Hepatocyte (in vitro differentiated cells): ENCODE measurements at places on chromosomes 4 and X. TPM values are rescaled to one million over a fixed set of nuclear protein-coding genes. Genes with fewer than 3 reads are reported as not detected.
A peak's percentile ranks its signal among the peaks of the same experiment; 100 is the strongest.

CCDC110 gene
- 0.16 and 1.8 TPM in 2 replicates for polyA plus RNA-seq

- no peak overlapping the region for H3K27ac ChIP-seq
- no peak for DNase-seq
- H3K27me3 ChIP-seq, result no peaks in the 10 kb centered on the region
- H3K36me3 ChIP-seq, result no peaks in the 10 kb centered on the region
- H3K4me3 ChIP-seq, result no peak overlapping the region
Observed at GRCh38 chrX:132118358-132118757, 9.5 kb downstream of the FRMD7 start.

- no peaks in the 10 kb centered on the region for H3K4me1 ChIP-seq
- no peak for DNase-seq
- H3K36me3 ChIP-seq, result no peaks in the 10 kb centered on the region
- H3K27ac ChIP-seq, result no peak overlapping the region
- no peak overlapping the region for H3K4me3 ChIP-seq
- no peaks in the 10 kb centered on the region for H3K27me3 ChIP-seq
Observed at GRCh38 chr4:604131-604530, 21.2 kb upstream of the PDE6B start.

GRCh38 chrX:48826876-48827653 is 752 bp downstream of the ERAS start:
- no peak for DNase-seq
- no peaks in the 10 kb centered on the region for H3K4me1 ChIP-seq
- H3K27me3 ChIP-seq, result peaks cover 8% of the 10 kb centered on the region
- no peak overlapping the region for H3K27ac ChIP-seq
- H3K36me3 ChIP-seq, result no peaks in the 10 kb centered on the region

DNA sequence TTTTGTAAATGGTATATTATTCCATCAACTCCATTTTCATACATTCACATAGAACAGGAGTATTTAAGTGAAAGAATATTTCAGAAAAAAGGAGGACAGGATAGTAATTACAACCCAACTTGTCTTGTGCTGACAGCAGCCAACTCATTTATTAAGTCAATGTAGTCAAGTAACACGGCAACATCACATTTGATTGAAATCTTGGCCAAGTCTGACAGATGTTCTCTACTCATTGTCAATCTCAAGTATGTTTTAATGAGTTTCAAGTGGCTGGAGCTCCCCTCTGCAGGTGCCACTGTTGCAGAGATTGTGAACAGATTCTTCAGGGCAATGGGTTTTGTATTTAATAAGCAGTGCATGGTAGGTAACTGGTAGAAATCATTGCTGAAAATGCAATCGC is 332.5 kb downstream of the C4orf33 start:
- no peak overlapping the region for H3K4me3 ChIP-seq
- no peak for DNase-seq

RNF175 gene
- polyA plus RNA-seq, result 2.6 and 2.8 TPM in 2 replicates

DNA sequence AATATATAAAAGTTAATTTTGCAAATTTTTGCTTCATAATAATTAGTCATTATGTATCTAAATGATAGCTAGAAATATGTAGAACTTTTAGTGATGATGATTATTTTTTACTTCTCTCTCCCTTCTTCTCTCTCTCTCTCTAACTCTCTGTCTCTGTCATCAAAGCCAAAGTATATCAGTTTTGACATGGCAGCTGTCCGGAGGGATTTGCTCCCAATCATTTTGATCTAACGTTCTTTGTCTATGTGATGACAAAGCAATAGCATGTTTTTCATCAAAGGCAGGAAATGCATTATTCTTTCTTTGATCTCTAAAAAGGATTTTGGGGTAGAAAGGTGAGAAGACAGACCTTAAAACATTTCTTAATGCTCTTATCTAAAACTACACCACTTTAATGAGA is 402.1 kb downstream of the PDGFC start:
- H3K27ac ChIP-seq, result no peak overlapping the region
- H3K27me3 ChIP-seq, result no peaks in the 10 kb centered on the region
- no peak overlapping the region for H3K4me3 ChIP-seq
- no peaks in the 10 kb centered on the region for H3K36me3 ChIP-seq

DNA sequence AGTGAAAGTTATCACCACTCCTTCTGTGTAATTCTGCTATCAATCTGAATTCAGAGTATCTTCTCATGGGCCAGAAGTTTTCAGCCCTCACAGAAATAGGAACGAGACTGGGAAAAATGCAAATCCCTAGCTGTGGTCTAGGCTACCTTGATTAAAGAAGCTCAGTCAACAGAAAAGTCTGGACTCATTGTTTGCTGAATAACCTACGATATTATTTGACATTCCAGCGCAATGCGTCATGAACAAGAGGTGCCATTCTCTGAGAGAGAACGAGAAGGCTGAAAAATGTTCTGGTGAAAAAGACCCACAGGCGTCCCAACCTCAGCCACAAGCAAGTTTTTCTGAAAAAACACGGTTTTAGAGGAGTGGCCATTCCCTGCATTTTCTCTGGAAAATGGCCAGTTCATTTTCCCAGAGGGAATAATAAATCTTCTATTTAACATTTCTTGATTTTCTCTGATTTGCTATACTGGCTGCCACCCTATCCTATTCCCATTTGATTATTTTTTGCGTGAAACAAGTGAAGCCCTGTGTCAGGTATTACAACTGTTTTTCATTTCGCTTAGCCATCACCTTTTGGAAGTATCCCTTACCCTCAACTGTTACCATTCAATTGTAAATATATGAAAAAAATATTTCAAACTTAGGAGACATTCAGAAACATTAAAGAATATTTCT is 1117.6 kb upstream of the PRKX start:
- H3K36me3 ChIP-seq, result no peaks in the 10 kb centered on the region
- peaks cover 5% of the 10 kb centered on the region for H3K4me1 ChIP-seq
- peak; percentile 66 for DNase-seq

CCNI gene
- polyA plus RNA-seq, result 147 and 160 TPM in 2 replicates

- DNase-seq, result peak; percentile 23
- H3K27me3 ChIP-seq, result no peaks in the 10 kb centered on the region
- no peak overlapping the region for H3K4me3 ChIP-seq
Observed at GRCh38 chr4:16129336-16129735, 45.5 kb upstream of the PROM1 start.

- no peaks in the 10 kb centered on the region for H3K4me1 ChIP-seq
- no peak overlapping the region for H3K27ac ChIP-seq
- H3K36me3 ChIP-seq, result no peaks in the 10 kb centered on the region
- H3K27me3 ChIP-seq, result no peaks in the 10 kb centered on the region
- no peak overlapping the region for H3K4me3 ChIP-seq
Observed at GRCh38 chrX:47814851-47815250, 21.9 kb upstream of the ZNF81 start.

TEC gene
- 1.3 and 2.1 TPM in 2 replicates for polyA plus RNA-seq

GRCh38 chr4:93756101-93756500 is 72.5 kb upstream of the ATOH1 start:
- H3K27ac ChIP-seq, result no peak overlapping the region
- H3K36me3 ChIP-seq, result no peaks in the 10 kb centered on the region
- H3K4me3 ChIP-seq, result no peak overlapping the region
- no peak for DNase-seq

AFAP1 gene
- 6.9 and 9.3 TPM in 2 replicates for polyA plus RNA-seq

DNA sequence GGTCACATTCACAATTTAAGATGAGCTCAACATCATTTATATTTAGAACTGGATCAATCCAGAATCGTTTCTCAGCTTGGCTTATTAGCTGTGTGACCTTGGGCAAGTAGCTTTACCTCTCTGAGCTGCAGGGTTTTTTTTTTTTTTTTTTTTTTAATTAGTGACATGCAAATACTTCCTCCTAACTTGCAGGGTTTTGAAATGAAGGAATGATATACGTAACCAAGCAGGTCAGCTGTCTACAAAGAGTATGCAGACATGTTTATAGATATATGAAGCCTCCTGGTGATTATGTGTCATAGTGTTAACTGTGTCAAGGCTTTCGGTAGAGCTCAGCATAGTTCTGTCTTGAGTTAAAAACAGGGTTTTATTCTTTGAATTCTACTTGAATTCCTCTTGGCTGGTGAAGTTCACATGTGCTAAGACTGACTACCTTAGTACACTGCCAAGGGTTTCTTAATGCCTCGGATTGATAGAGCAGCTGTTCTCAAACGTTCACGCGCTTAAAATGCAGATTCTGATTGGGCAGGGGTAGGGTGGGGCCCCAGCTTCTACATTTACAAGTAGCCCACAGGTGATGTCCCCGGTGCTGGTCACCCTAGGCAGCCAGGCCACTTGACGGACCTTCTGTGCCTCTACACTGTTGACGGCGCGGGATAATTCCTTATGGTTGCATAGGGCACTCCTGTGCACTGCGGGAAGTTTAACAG is 654 bp upstream of the STS start:
- H3K27me3 ChIP-seq, result no peaks in the 10 kb centered on the region
- DNase-seq, result no peak
- H3K36me3 ChIP-seq, result no peaks in the 10 kb centered on the region
- H3K4me3 ChIP-seq, result peak overlapping the region; percentile 27
- H3K4me1 ChIP-seq, result no peaks in the 10 kb centered on the region

GUCY1B1 gene
- 6.2 and 8.6 TPM in 2 replicates for polyA plus RNA-seq

GRCh38 chrX:6226596-6227452 is 1.8 kb downstream of the NLGN4X start:
- H3K27ac ChIP-seq, result no peak overlapping the region
- peak; percentile 18 for DNase-seq
- no peaks in the 10 kb centered on the region for H3K36me3 ChIP-seq
- peak overlapping the region; percentile 49 for H3K4me3 ChIP-seq
- peaks cover 4% of the 10 kb centered on the region for H3K4me1 ChIP-seq
- peaks cover 13% of the 10 kb centered on the region for H3K27me3 ChIP-seq

- DNase-seq, result no peak
- peaks cover 3% of the 10 kb centered on the region for H3K4me1 ChIP-seq
- no peaks in the 10 kb centered on the region for H3K36me3 ChIP-seq
- H3K27me3 ChIP-seq, result no peaks in the 10 kb centered on the region
Observed at GRCh38 chr4:37471093-37471492, 215.1 kb downstream of the RELL1 start.

DNA sequence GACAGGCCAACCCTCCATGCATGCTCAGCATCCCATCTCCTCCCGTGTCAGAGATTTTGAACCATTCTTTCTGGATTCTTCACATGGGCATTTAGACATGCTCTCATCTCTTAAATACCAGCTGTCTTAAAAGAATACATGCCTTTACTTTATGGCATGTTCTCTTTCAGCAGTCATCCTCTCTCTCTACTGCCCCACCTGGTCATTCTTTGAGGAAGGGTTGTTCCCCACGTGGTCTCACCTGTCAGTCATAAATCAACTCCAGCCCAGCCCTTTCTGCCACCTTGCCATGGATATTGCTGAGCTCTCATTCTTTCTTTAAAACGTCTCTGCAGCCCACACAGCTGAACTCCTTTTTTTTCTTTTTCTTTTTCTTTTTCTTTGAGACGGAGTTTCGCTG is 111.3 kb downstream of the ARHGAP10 start:
- peaks cover 9% of the 10 kb centered on the region for H3K4me1 ChIP-seq
- H3K36me3 ChIP-seq, result no peaks in the 10 kb centered on the region
- DNase-seq, result peak; percentile 63

- no peaks in the 10 kb centered on the region for H3K36me3 ChIP-seq
- H3K4me3 ChIP-seq, result no peak overlapping the region
- no peaks in the 10 kb centered on the region for H3K4me1 ChIP-seq
- no peaks in the 10 kb centered on the region for H3K27me3 ChIP-seq
Observed at GRCh38 chr4:73648478-73648877, 28.2 kb upstream of the RASSF6 start.

DNA sequence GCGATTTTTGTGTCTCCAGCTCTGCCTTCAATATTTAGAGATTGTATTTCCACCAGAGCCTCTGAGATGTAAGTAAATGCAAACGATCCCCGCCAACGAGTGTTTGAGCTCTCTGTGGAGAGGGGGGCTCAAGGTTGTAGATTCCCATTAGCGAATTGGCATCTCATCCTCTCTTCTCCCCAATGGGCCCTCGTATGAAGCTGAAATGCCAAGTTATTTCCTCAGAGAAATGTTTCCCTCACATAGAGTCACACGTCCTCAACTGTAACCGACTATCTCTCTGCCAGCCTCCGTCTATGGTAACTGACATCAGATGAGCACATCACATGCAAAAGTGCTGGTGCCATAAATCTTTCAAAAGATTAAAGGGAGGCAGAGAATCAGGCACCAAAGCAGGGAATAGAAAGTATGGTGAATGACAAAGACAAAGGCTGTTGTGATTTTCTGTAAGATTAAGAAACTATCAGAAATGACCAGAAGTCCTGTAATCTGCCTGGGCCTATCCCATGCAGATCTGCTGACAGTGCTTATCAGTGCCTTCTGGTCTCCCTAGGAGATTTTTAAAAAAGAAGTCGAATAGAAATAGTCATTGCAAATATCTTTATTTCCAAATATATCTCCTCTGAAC is 157.1 kb downstream of the PDGFRA start:
- no peaks in the 10 kb centered on the region for H3K36me3 ChIP-seq
- H3K27me3 ChIP-seq, result no peaks in the 10 kb centered on the region
- DNase-seq, result no peak
- peaks cover 7% of the 10 kb centered on the region for H3K4me1 ChIP-seq
- H3K4me3 ChIP-seq, result no peak overlapping the region
- H3K27ac ChIP-seq, result no peak overlapping the region

DNA sequence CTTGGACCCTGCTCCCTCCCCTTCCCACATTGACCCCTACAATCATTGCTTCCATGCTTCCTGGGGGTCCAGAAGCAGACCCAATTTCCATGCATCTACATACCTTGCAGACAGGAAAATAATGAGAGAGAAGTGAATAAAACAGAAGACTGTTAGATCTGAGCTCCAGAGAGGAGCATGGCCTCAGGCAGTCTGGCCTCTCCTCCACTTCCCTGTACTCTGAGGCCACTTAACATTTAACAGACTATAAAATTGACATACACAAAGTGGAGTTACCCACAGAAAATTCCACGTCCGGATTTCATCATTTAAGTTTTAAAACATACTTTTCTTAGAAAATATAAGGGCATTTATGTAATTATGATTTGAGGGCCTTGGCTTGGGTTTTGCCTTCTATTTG is 2.1 kb upstream of the PRSS12 start:
- no peaks in the 10 kb centered on the region for H3K36me3 ChIP-seq
- peaks cover 17% of the 10 kb centered on the region for H3K4me1 ChIP-seq
- H3K27ac ChIP-seq, result no peak overlapping the region
- no peak overlapping the region for H3K4me3 ChIP-seq
- no peak for DNase-seq
- H3K27me3 ChIP-seq, result peaks cover 21% of the 10 kb centered on the region

NMU gene
- polyA plus RNA-seq, result 2.0 and 5.2 TPM in 2 replicates

PABPC4L gene
- 1.1 and 1.3 TPM in 2 replicates for polyA plus RNA-seq

ZFYVE28 gene
- polyA plus RNA-seq, result 3.1 and 3.4 TPM in 2 replicates
